ENCODE measurements at places on chromosomes 5 and 9.

GRCh38 chr9:131426545-131426944 is 32.7 kb downstream of the PRRC2B start:
- no peak for DNase-seq

GRCh38 chr5:31530541-31531265 is 1.2 kb downstream of the DROSHA start:
- DNase-seq = no peak

DNA sequence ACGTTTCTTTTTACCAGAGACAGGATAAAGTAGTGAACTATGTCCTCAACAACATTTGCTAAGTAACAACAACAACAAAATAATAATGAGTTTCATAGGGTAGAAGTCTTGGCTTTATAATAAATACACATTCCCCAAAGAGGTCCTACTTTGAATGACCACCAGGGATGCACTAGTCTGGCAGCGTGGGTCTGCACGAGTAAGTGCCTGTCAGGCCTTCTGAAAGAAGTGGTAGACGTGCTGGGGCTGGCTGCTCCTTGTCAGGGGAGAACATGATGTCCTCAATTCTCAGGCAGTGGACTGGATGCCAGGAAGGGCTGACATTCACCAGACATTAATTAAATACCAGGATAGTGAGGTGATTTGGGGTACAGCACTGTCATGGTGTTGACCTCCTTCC is 331.1 kb downstream of the TMEM38B start:
- no peak for DNase-seq

DNA sequence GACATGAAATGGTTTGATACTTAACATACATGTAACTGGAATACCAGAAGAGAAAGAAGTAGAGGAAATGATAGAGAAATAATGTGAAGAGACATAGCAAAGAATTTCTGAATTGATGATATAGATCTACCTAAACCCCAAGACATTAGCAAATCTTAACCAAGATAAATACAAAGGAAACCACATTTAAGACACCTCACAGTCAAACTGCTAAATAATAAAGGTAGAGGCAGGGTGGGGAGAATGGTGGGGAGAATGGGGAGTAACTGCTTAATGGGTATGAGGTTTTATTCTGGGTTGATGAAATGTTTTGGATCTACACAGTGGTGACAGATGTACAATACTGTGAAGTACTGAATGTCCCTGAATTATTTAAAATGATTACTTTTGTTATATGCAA is 17.5 kb downstream of the CARNMT1 start:
- DNase-seq = no peak

GRCh38 chr5:126369995-126370731 is 53.0 kb upstream of the GRAMD2B start:
- no peak for DNase-seq

DNA sequence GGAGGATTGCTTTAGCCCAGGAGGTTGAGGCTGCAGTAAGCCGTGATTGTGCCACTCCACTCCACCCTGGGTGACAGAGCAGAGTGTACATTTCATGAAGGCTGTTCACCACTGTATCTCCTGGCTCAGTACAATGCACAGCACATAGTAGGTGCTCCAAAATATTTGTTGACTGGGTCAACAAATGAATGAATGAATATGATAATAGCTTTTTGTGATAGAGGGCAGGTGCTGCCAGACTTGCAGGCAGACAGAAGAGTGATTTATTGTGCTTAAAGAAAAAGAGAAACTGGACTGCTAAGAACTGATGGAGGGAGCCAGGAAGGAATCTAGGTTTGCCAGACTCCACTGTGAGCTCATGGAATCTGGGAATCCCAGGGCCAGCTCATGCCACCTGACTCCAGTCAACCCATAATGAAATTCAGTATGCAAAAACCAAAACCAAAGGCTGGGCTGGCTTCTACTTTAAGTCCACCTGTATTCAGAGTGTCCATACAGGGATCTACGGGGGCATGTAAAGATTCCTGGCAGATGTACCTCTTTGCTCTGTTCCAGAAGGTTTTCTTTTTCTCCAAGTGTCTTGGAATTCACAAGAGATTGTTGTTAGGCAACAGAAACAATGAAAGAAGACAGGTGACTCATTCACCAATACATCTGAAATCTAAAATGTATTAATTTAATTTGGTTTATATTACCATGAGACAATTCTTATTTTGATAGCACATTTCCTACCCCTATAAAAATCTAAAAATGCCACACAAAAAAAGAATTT is 15.5 kb upstream of the CTNNA1 start:
- no peak for DNase-seq

DNA sequence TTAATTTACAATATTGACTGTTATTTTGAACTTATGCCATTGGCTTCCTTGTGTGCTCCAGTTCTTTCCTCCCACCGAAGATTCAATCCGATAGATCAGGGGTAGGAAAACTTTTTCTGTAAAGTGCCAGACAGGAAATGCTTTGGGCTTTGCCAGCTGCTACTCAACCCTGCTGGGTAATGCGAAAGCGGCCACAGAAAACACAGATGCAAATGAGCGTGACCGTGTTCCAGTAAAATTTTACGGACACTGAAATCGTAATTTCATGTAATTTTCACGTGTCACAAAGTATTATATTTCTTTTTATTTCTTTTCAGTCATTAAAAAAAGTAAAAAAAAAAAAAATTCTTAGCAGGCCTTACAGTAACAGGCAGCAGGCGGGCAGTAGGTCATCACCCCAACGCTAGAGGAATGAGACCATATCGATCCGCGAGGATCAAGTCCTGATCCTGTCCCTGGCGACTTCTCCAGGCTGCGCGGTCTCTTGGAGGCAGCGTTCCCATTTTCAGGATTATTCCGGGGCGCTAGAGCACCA is 599 bp downstream of the NMRK1 start:
- peak; percentile 33 for DNase-seq

DNA sequence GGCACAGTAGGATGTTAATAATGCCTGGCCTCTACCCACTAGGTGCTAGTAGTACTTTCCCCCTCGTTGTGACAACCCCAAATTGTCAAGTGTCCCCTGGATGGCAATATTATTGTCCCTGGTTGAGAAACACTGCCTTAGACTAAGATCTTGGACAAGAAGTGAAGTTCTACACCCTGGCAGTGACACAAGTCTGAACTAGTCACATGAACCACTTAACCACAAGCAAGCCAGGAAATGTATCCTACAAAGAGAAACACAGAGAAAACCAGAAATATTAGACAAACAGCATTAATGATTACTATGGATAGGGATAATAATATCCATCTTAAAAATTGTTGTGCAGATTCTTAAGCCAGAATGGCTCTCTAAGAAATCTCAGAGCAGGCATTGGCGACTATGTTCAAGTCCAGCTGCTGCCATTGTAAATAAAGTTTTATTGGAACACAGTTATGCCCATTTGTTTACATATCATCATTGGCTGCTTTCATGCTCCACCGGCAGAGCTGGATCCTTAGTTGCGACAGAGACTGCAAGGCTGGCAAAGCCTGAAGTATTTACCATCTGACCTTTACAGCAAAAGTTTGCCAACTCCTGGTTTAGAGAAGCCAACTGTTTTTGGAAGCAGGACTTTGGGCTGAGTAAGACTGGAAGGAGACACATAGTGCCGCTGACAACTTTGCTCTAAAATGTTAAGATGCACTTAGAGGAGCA is 80.8 kb downstream of the NTRK2 start:
- no peak for DNase-seq

DNA sequence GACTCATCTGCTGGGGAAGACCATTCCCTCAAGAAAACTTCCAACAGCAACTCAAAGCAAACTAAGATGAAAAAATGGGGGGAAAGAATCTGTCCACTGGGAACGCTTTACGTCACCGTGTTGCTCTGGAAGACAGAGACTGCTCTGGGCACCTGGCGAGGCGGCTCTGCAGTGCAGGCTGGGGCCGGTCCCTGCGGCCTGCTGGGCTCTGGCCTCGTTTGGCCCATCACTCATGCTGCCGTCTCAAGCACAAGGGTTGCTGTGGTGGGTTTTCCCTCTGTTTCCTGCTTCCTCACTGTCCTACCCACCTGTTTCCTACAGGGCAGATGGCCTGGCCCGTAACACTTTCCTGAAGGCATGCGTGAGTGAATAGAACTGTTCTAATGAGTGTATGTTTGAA is 92.9 kb upstream of the OTULINL start:
- no peak for DNase-seq

DNA sequence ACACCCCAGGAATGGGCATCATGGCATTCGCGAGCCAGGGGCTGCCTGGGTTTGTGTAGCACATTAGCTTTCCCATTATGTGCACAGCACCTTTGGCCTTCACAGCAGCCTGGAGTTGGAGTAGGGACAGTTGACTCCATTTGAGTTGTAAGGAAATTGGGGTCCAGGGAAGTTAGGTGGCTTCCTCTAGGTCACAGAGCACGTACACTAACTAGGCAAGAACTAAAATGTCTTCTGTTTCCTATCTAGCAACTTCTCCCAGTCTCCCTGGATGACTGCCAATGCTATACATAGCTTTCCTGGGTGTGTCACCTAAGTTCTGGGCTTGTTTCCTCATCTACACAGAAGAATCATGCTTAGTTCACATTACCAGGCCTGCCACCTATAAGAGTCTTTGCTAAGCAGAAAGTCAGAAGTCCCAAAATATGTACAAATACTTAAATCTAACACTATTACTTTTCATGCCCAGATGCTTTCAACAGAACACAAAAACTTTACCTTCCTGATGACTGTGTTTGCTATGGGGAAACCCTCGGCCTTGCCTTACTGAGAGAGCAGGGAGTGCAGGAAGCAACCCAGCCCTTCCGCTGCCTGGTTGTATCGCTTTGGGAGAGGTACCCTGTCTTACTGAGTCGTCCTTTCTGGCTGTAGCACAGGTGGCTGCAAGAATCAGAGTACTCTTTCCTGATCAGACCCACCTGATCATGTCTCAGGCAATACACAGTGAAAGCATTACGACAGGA is 12.0 kb downstream of the MACROH2A1 start:
- DNase-seq = no peak

DNA sequence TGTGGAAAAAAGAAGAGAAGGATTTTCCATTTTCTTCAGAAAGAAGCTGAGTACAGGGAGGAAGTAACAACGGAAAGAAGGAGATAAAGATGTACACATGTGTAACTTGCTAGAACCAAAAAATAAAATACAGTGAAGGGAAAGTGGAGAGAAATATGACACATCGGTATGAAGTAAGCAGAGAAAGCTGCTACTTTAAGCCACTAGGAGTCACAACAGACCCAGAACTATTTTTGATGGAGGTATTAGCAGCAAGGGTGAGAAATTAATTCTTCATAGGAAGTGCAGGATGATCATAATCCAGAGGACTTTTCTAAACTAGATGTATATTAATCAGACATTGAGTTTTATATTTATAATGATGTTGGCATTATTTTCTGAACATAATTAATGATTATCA is 88.5 kb downstream of the FAM174A start:
- no peak for DNase-seq

DNA sequence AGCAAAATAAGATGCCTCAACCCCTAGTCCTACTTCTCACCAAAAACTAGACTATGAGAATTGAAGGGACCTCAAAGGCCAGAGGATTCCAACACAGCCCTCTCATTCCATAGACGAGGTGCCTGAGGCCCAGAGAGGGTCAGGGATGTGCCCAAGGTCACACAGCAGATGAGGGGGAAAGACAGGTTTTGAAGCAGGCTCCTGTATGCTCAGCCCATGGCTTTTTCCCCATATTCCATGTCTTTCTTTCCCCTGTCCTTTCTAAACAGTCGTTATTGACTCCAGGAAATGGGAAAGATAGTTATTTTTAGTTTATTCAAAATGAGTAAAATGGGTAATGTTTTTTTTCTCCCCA is 61.2 kb upstream of the COL15A1 start:
- DNase-seq = no peak

DNA sequence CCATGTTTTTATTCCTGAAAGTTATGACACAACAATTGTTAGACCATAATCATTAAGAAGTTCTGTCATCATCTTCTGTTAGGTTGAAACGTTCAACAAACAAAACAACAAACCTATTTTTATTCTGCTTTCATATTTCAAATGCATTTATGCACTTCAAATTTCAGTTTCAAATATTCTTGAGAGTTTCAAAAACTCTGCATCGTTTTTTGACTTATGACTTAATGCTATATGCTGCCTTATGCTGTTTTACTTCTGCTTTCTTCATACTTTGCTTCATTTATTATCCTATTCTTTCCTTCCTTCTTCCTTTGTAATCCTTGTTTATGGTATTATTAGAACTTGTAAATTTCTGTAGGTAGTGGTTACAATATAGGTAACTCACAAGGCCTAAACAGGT is 95.0 kb downstream of the PCSK1 start:
- DNase-seq = no peak

DNA sequence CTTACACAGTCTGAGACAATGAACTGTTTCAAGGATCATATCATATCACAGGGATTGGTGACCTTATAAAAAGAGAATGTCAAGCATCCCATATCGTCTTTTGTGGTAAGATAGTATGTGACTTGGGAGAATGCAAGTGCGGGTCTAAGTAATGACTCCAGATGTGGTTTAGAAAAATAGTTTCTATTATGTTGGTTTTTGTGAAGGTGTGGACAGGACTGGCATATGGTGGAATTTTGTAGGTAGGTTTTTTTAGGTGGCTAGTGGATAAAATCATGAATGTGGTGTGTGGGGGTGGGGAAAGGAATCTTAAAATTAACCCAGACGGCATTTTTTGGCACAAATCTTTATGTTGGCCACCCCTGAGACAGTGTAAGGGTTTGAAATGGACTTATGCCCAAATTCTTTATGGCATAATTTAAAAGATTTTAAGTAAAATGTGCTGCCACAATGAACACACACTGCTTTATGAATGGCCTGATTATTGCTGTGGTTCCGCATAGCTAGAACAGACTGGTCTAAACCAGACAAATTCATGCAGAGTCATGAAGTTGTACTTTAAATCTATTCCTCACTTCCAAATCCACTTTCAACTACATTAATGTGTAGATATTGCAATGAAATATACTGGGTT is 204.8 kb upstream of the HAPLN1 start:
- DNase-seq = no peak

- no peak for DNase-seq
These were observed 69.0 kb upstream of the XPA start for GRCh38 chr9:97766092-97766491.

DNA sequence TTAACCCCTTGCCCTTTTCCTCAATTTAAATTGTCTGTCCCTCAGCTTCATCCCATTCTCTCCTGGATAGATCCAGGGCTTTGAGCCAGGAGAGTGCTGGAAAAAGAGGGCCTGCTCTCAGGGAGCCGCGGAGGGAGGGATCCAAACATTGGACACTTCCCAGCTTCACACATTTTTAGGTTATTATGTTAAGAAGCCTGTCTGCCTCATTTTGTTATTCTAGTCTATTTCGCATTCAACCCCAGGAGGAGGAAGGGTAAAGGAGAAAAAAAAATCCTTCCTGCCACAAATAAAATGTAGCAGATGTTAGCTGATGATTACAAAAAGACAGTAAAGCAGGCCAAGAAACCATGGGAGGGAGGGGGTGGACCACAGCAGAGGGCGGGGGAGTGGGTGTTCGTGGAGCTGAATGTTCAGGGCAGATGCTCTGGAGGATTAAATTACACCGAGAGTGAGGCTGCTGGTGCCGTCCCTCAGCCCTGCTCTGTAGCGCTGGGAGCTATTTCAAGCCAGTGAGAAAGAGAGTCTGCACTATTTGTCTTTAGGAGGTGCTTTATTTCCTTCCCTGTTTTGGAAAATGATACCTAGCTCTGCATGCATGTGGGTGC is 60.6 kb upstream of the ZFR start:
- no peak for DNase-seq

GRCh38 chr9:9352877-9353481 is 1259.8 kb downstream of the PTPRD start:
- DNase-seq = no peak
